Heart right ventricle (tissue), 16 donors: ENCODE measurements at places on chromosomes 4 and X. TPM values are rescaled to one million over a fixed set of nuclear protein-coding genes. Genes with fewer than 3 reads are reported as not detected.

ENPP6 gene
- total RNA-seq, result not detected

ARMCX6 gene
- total RNA-seq, result 41.6 TPM

RASSF6 gene
- not detected for total RNA-seq

DOK7 gene
- 30.9 TPM for total RNA-seq

UCHL1 gene
- 3.2 TPM for total RNA-seq

NPNT gene
- total RNA-seq, result 4.3 TPM

PPP1R2C gene
- total RNA-seq, result not detected

DNA sequence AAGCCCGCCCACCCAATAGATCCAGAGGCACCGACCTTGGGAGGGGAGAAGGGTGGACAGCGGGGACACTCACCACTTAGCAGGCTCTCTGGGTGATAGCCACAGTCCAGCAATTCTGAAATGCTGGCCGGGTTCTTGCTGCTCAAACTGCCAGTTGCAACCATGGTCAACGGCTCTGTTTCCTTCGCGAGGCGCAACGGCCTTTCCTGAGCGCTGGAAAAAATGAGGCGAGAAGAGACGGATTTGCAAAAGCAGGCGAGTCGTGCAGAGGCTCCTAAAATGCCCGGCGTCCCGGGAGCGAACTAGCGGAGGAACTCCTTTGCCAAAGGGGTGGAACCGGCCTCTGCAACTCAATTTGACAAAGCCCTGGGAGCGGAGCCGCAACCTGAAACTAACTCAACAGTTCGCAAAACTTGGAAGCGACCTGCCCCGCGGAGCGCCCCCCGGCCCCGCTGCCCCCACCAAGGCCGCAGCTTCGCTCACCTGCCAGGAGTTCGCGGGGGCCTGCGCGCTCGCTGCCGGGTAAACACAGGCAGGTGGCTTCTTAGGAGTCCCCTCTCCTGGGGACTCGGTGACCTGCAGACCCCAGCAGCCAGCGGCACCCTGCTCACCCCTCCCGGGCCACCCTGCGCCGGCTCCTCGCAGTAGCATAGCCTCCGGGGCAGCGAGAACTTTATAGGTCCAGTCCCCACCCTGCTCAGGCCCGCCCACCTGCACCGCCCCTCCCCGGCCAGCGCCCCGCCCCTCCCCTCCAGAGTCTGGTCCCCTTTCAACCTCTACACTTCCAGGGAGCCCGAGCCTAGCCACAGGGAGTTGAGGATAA lies at the start of gene DDIT4L:
DDIT4L (minus strand) TSS at position 649 of the 823 bp plus-strand sequence; CDS start at position 164, 485 bp downstream.
- H3K4me3 ChIP-seq, result peak within 1 kb of the TSS; percentile 74
- DNase-seq, result peak; percentile 28
- H3K27ac ChIP-seq, result peak within 1 kb of the TSS; percentile 34
- peaks cover 14% of the 10 kb centered on the region for H3K4me1 ChIP-seq

GRCh38 chrX:25202827-25203226 lies 187.1 kb upstream of the ARX start:
- no peaks in the 10 kb centered on the region for H3K36me3 ChIP-seq
- no peak for DNase-seq
- no peaks in the 10 kb centered on the region for H3K4me1 ChIP-seq
- H3K4me3 ChIP-seq, result no peak overlapping the region
- H3K27ac ChIP-seq, result no peak overlapping the region

- peak overlapping the region; percentile 44 for H3K27ac ChIP-seq
- peaks cover 13% of the 10 kb centered on the region for H3K27me3 ChIP-seq
- H3K4me3 ChIP-seq, result peak overlapping the region; percentile 38
Observed at GRCh38 chrX:69504626-69505612, 793 bp downstream of the NALF2 start.

DNA sequence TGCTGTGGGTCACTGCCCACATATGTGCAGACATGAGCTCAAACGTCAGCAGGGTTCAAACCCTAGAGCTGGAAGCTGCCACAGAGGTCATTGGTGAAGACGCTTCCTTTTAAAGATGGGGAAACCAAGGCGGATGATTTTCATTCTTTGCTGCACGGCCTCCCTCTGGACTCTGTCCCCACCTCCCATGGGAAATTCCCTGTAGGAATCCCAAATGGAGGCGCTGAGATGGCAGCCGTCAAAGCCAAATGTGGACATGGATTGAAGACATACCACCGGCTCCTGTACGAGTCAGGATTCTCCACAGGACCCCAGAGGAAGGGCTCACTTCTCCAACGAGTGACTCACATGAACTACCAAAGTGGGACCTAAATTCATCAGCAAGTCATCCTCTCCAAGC lies 286.4 kb downstream of the CRLF2 start:
- DNase-seq, result no peak
- no peak overlapping the region for H3K27ac ChIP-seq
- no peaks in the 10 kb centered on the region for H3K4me1 ChIP-seq
- no peak overlapping the region for H3K4me3 ChIP-seq
- no peaks in the 10 kb centered on the region for H3K36me3 ChIP-seq
- H3K27me3 ChIP-seq, result no peaks in the 10 kb centered on the region

DNA sequence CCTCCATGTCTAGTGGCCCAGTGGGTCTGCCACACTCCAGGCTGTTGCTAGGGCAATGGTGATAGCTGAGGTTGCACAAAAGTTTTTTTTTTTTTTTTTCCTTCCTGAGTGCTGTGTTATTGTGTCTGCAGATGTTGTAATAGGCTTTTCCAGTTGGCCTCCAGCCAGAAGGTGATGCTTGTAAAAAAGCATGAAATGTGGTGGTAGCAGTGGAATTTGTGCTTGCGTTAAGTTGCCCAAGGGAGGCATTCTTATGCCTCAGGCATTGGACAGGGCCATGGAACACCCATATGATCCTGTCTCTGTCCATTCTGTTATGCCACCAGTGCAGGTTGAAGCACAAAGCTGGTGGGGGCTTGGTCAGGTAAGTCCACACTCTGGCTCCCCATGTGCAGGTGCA lies 660.5 kb upstream of the SPANXN1 start:
- no peaks in the 10 kb centered on the region for H3K4me1 ChIP-seq
- H3K27me3 ChIP-seq, result no peaks in the 10 kb centered on the region
- H3K27ac ChIP-seq, result no peak overlapping the region
- no peak for DNase-seq
- H3K36me3 ChIP-seq, result no peaks in the 10 kb centered on the region
- H3K4me3 ChIP-seq, result no peak overlapping the region

GRCh38 chrX:3295731-3296130 lies 50.7 kb downstream of the MXRA5 start:
- H3K36me3 ChIP-seq, result no peaks in the 10 kb centered on the region
- H3K27ac ChIP-seq, result no peak overlapping the region
- DNase-seq, result no peak
- H3K4me3 ChIP-seq, result no peak overlapping the region
- no peaks in the 10 kb centered on the region for H3K27me3 ChIP-seq

DNA sequence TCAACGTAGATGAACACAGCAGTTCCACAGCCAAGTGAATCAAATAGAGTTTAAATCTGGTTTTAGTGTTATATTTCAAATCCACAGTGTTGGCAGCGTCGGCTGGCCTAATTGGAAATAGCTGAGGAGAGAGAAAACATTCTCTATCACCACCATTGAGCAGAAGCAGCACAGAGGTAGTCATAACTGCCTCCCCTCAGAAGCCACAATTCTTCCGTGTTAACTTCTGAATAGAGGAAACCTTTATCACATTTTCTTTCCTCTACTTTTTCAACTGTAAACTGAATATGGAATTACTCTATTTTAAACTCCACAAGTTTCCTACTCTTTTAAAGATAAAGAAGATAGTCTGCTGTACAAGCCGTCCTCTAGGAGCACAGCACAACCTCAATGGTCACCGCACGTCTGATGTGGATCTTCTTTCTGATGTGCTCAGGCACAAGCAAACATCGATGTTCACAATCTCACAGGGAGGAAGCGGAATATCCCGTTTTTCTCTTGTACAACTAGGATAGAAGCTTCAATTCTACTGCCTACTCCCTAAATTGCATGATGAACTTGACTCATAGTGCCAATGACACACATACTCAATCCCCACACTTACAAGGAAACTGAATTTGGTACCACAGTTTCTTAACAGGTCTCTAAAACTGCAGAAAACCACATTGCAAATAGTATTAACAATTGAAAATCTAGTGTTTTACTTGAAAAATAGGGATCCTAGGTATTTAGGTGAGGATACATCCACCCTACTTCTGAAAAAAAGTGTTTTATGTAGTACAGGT lies 217.8 kb upstream of the ETNPPL start:
- DNase-seq, result no peak
- no peak overlapping the region for H3K27ac ChIP-seq
- no peaks in the 10 kb centered on the region for H3K36me3 ChIP-seq
- H3K4me1 ChIP-seq, result no peaks in the 10 kb centered on the region
- no peak overlapping the region for H3K4me3 ChIP-seq
- H3K27me3 ChIP-seq, result no peaks in the 10 kb centered on the region

DNA sequence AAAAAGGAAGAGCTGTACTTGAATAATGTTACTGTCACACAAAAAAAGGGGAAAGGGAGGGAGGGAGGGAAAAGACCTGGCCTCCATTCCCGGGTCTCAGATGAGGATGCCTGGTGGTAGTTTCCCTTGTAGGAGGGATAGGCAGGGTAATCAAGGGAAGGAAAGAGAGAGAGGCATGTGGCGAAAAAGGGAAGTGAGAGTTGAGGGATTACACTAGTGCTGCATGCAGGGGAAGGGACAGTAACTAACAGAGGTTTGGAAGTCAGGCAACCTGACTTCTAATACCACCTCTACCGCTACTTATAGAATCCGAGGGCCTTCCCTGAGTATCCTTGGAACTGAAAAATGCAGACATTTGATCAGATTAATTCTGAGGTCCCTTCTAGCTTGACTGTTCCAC lies 821.7 kb upstream of the FTHL17 start:
- H3K27me3 ChIP-seq, result no peaks in the 10 kb centered on the region
- no peak overlapping the region for H3K4me3 ChIP-seq
- H3K4me1 ChIP-seq, result no peaks in the 10 kb centered on the region
- H3K27ac ChIP-seq, result no peak overlapping the region
- H3K36me3 ChIP-seq, result no peaks in the 10 kb centered on the region

- H3K27me3 ChIP-seq, result no peaks in the 10 kb centered on the region
- H3K4me3 ChIP-seq, result no peak overlapping the region
- H3K36me3 ChIP-seq, result no peaks in the 10 kb centered on the region
- no peak overlapping the region for H3K27ac ChIP-seq
- DNase-seq, result no peak
- no peaks in the 10 kb centered on the region for H3K4me1 ChIP-seq
Observed at GRCh38 chrX:17459008-17459611, 84.1 kb downstream of the NHS start.

GRCh38 chr4:134668237-134668636 lies 466.6 kb upstream of the PABPC4L start:
- no peak for DNase-seq
- no peaks in the 10 kb centered on the region for H3K27me3 ChIP-seq
- H3K36me3 ChIP-seq, result no peaks in the 10 kb centered on the region
- H3K4me1 ChIP-seq, result no peaks in the 10 kb centered on the region
- H3K4me3 ChIP-seq, result no peak overlapping the region

- H3K36me3 ChIP-seq, result no peaks in the 10 kb centered on the region
- no peak overlapping the region for H3K4me3 ChIP-seq
- H3K27me3 ChIP-seq, result no peaks in the 10 kb centered on the region
- no peak overlapping the region for H3K27ac ChIP-seq
- H3K4me1 ChIP-seq, result no peaks in the 10 kb centered on the region
- DNase-seq, result no peak
Observed at GRCh38 chr4:137545461-137545861, 13.2 kb upstream of the PCDH18 start.

GRCh38 chr4:143782521-143782920 lies 82.0 kb upstream of the FREM3 start:
- DNase-seq, result no peak
- no peak overlapping the region for H3K27ac ChIP-seq
- H3K4me3 ChIP-seq, result no peak overlapping the region
- H3K27me3 ChIP-seq, result no peaks in the 10 kb centered on the region
- no peaks in the 10 kb centered on the region for H3K4me1 ChIP-seq

DNA sequence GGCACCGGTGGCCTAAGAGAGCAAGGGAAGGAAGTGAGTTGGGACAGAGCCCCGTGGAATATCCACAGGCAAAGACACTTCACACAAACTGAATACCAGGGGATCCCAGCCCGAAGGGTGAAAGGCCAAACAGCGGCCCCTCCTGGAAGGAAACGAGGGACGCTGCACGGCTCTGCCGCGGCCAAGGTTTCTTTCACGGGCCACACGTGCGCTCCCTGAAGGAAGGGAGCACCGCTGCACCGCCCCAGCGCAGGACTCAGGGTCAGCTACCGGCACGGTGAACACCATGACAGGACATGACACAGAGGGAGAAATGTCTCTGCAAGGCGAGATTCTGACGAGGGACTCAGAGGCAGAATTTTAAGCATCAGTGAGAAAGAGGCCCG lies 31.5 kb upstream of the GTPBP6 start:
- no peaks in the 10 kb centered on the region for H3K36me3 ChIP-seq
- peaks cover 3% of the 10 kb centered on the region for H3K4me1 ChIP-seq
- no peak overlapping the region for H3K4me3 ChIP-seq
- no peaks in the 10 kb centered on the region for H3K27me3 ChIP-seq
- no peak overlapping the region for H3K27ac ChIP-seq

DNA sequence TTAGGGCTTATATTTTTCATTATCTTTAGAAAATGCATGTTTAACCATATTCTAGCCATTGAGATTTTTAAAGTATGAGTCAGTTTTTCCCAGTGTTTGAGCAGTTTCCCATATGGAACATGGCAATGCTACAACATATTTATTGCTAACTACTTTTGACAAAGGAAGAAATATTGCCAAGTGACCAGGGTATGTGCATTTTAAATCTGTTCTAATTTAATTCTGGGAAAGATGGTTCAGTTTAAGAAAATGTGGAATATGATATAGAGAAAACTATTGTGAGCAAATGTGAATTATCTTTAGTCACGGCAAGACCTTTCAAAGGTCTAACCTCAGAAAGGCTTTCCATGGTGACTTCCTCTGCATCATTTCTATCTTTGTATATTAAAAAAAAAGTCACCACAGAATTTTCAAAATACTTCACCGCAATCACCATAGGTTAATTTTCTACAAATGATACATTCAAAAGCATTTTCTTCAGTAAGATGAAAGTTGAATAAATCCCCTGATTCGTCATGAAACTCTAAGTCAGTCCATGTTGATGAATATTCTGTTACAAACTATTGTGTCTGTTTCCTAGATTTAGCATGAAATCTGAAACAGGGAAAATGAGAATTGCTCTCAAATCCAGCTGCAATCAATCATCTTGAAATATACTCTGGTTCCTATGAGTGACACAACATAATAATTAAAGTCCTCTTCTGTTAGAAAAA lies 2349.0 kb upstream of the TENM3 start:
- H3K36me3 ChIP-seq, result no peaks in the 10 kb centered on the region
- H3K4me3 ChIP-seq, result no peak overlapping the region
- no peak overlapping the region for H3K27ac ChIP-seq
- no peaks in the 10 kb centered on the region for H3K27me3 ChIP-seq

GRCh38 chr4:169768385-169768784 lies 10.6 kb upstream of the HPF1 start:
- H3K27me3 ChIP-seq, result no peaks in the 10 kb centered on the region
- H3K27ac ChIP-seq, result no peak overlapping the region
- H3K4me3 ChIP-seq, result no peak overlapping the region
- no peaks in the 10 kb centered on the region for H3K36me3 ChIP-seq
- no peak for DNase-seq

DNA sequence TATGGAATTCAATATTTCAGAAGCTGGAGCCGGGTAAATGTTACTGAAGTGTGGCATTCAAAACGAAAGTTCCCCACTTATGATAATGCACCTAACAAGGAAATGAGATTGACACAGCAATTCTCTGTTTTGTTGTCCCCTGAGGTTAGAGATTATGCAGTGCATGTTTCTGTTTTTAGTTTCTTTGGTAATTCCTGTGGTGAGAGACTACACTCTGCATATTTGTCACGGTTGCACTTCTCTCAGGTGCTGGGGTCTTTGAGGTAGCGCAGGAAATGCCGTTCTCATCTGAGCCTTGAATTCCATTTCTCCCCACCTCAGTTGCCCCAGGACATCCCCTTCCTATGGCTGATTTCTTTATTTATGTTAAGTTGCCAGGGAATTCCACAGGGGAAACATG lies 15.3 kb upstream of the BEND4 start:
- peaks cover 4% of the 10 kb centered on the region for H3K27me3 ChIP-seq
- H3K27ac ChIP-seq, result no peak overlapping the region
- H3K4me3 ChIP-seq, result no peak overlapping the region
- no peaks in the 10 kb centered on the region for H3K36me3 ChIP-seq
- no peak for DNase-seq
